ENCODE measurements at places on chromosomes 4 and X.

- no peak for DNase-seq
Measured at GRCh38 chr4:36141186-36141585, 103.1 kb downstream of the ARAP2 start.

DNA sequence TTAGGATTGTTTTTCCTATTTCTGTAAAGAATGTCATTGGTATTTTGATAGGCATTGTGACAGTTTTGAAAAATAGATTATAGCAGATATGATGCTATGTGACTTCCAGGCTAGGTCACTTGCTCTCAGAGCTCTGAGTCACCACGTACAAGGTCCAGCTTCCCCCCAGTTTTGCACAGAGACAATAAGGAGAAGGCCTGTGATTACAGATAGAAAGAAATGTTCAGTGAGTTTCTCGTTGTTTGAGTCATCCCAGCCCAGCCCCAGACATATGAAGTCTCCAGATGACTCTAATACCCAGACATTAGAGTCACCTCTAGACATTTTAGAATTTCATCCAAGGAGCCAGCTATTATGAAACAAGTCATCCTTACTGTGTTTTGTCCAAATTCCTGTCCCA, 57.2 kb downstream of the MFAP3L start:
- DNase-seq = peak; percentile 78

DNA sequence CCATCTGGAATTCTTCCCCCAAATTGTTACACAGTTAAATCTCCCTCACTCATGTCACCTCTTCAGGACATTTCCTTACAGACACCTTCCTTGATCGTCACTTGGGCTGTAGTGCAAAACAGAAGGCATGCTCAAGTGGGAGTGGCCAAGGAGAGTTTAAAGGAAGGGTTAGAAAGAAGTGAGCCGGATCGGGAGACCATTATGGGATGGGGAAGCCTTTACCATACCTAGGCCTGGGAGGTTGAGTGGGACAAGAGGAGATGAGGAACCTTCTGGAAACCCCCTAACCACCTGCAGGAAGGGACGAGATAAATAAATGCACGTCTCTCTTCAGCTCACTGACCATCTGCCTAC, 102.7 kb downstream of the UCHL1 start:
- no peak for DNase-seq

- no peak for DNase-seq
Measured at GRCh38 chrX:69324851-69325250, 159.6 kb upstream of the PJA1 start.

DNA sequence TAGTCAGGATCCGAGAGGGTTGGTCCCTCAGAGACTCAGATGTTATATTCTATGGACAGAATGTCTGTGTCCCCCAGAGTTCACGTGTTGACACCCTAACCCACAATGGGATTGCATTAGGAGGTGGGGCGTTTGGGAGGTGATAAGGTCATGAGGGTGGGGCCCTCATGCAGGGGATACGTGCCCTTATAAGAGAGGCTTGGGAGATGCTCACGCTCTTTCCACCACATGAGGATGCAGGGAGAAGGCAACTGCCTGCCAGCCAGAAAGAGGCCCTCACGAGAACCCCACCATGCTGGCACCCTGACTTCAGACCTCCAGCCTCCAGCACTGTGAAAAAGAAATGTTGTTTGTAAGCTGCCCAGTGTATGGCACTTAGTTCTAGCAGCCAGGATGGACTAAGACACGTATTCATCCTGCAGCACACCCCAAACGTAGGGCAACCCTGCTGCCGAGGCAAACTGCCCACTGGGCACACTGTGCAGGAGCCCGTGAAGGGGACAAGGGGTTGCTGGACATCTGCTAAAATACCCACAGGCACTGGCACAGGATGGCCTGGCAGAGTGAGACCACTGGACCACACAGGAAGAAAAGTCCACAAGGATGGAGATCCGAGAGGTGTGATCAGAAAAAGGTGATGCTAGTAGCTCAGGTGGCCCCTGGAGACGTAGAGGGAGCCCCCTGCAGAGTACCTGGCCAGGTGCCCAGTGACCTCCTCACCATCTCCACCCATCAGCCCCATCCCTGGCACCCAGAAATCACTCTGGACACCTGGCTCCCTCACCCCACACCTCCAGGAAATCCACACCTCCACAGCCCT, 62.7 kb downstream of the HTRA3 start:
- DNase-seq = no peak

DNA sequence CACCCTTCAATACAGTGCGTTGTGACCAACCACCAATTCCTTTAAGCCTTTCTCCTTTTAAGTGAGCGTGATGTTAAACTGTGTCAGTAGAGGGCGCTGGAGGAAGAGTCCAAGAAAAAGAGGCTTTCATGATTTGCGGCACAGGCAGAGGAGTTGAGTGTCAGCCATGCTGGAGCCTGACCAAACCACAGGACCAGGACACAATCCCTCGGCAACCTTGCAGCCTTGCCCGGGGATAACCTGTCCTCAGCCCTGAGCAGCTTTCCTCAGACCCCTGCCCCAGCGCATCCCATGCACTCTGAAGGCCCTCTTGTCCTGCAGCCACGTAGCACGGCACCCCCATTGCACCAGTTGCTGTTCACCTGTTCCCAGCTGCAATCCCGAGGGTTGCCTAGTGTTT, 53.5 kb upstream of the SMIM31 start:
- DNase-seq = no peak

DNA sequence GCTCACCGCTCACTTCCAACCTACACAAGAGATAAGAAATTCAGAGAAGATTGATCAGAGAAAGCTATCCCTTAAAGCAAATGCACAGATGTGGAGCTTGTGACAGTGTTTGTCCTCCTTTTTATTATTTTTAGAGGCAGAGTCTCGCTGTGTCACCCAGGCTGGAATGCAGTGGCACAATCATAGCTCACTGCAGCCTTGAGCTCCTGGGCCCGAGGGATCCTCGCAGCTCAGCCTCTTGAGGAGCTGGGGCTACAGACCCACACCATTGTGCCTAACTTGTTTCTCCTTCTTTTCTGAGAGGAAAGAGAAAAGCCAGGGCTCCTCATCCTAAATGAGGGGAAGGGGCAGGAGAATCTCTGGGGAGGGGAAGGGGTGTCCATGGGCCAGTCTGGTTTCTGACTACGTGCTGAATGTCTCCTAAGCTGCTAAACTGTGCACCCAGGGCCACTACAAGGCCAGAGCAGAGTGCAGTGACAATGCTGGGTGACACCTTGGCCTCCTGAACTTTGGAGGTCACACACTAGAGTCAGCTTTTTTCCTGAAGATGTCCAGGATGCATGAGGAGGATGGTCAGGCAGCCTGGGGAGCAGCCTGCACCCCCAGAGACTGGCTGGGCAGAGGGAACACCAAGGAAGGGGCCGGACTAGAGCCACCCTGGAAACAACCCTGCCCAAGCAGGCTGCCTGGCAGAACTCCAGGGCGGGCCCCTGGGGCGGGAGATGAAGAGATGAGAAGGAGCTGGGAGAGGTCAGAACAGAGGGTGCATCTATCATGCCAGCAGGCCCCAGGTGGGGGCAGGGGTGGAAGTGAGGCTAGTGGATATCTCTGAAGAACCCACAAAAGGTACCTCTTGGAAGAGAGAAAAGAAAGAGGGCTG, 55.5 kb upstream of the PROM1 start:
- DNase-seq = no peak

DNA sequence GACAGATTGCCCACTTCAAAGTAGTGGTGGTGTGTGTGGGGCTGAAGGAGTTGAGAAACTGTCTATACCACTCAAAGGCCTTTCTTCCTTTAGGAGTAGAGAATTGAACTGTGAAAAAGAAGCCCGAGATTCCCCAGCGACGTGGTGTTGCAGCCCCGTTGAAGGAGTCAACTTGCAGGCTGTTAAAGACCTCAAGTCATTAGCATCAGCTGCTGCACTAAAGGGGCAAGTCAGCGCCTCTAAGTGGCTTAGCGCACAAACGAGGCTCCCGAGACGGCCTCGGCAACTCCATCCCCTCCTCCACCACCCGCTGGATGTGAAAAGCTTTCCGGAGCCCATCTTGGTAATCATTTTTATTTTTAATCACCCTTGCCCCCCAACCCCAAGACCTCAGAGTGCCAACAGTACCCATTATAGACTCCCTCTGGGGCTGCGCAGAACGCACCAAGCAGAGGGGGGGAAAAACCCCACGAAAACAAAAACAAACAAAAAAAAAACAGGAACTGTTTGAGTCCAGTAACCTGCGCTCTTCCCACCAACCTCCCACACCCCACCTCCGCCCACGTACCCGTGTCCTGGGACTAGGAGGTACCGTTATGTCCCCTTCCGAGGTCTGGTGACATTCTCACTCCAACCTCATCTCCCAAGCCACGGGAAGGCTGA, 913 bp upstream of the PRDM8 start:
- DNase-seq = no peak

DNA sequence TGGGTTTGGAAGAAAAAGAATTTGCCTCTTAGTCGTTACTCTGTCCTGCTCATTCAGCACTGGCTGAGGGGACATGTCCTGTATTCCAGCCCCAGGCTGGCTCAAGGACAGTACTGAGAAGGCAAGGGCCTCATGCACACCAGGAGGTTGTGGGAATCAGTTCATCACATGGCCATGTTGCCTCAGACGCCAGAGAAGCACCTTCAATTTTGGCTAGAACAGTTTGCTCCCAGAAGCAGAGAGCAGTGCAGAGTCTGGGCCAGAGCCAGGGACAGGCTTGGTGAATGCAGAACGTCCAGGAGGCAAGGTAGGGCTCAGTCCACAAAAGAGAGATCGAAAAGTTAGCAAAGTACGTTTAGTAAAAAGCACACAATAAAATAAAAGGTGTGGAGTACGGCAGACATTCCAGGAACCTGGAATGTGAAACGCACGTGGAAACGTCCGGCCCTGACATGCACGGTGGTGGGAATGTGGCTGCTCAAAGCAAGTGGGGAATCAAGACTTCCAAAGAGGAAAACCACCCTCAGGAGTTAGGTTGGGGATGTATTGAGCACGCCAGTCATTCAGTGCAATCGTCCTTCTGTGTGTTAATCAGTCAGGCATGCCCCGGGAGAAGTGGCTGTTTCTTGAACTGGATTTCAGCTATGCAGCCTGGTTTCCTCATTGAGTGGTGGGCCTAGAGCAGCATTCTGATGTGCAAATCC, 1.2 kb upstream of the SLC2A9 start:
- DNase-seq = no peak

GRCh38 chrX:38935561-38935960, 134.3 kb downstream of the MID1IP1 start:
- no peak for DNase-seq

DNA sequence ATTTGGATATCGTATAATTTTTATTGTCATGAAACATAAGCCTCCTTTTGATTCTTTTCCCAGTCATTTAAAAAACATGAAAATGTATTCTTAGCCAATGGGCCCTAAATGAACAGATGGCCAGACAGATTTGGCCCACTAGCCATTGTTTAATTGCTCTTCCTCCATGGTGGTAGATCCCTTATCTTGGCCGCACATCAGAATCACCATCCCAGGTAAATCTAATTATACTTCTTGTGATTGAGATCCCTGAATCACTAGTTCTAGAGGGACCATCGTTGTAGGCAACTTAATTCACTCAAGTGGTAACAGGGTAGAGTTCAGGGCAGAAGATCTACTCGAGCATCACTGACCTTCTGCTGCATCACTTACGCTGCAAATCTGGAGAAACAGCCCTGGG, 24.1 kb upstream of the VCX3A start:
- DNase-seq = no peak

DNA sequence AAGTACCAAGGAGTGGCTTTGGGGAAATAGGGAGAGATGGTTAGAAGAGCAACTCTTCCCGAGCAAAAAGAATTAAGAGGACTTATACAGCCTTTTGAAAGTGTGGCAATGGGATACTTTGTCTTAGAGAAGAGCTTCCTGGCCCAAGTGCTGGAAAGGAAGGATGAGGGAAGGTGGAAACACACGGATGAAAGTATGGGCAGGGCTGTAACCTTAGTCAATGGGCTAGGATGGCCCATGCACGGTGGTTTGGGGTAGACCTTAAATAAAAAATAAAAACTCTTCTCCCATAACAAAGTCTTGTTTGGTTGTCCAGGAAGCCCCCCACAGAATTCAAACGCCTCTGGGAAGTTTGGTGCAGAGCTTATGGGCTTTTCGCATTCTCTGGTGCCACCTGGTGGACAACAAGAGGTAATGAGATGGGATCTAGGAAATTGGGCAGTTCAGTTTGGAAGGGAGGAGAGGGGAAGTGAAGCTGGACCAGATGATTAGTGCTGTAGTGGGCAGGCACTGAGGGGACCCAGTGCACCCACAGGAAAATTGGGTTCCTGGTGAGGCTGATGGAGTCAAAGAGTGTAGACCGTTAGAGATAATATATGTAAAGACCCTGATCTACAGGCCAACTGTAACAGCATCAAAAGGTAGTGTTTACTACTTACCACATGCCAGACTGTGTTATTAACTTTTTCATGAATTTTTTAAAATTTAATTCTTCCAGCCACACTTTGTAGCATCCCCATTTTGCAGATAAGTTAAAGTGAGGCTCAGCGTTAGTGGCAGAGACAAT, 13.8 kb upstream of the ENOX2 start:
- peak; percentile 15 for DNase-seq

DNA sequence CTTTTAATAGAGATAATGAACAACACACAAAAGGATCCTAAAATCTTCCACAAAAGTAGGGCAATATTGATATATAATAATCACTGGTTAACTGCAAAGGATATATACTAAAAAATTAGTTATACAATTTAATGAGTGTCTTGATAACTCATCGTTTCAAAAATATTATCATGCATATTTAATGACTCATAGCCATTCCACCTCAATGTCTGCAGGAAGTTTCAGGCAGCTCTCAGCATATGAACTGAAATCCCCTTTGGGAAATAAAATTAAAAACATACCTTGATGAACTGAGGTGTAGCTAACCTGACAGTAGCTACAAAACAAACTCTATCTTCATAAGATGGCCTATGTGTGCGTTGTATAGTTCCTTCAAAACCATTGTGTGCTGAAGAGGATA, 62.9 kb downstream of the TMEM165 start:
- DNase-seq = no peak

DNA sequence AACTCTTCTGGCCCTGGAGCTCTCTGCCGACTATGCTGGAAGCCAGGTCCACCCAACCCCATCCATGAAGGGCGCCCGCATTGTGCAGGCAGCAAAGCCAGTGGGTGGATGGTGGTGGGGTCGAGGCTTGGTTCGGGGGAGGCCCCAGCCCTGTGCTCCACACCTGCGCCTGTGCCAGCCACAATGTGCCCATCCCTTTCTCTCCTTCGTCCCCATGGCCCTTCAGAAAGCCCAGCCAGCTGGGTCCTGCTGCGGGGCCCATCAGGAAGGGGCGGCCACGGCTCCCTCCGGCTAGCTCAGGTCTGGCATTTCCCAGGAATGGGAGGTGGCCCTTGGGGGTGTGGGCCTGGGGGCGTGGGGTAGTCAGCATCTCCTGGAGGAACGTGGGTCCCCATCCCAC, 91.6 kb downstream of the HMX1 start:
- no peak for DNase-seq

GRCh38 chrX:139930401-139930800, 2.5 kb downstream of the ATP11C start:
- DNase-seq = no peak

- DNase-seq = peak; percentile 20
Measured at GRCh38 chr4:180947425-180947824, 1295.8 kb upstream of the TENM3 start.

DNA sequence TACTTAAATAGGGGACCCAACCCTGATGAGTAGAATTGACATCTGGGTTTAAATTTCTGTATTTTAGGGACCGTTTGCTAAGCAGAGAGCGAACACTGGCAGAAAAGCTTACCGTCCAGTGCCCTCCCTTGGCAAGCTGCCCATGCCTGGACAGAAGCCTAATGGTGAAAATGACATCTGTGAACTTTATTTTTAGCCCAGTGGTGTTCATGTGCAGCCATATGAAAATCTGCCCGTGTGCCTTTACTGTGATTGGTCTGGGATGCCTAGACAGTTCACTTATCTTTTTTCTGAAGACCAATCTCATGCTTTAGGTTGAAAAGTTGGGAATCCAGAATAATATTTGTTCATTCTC, 1.1 kb downstream of the STBD1 start:
- DNase-seq = peak; percentile 33

- DNase-seq = no peak
Measured at GRCh38 chr4:98570151-98570797, 88.1 kb downstream of the TSPAN5 start.

Data from RCC 7860 (cell line).